Stimulated activated CD4-positive, alpha-beta T cell treated with anti-CD3 and anti-CD28 coated beads, Interleukin-15, amount 100 ng/mL, for 1 hour (primary cell): ENCODE measurements at places on chromosomes 2 and 18.

GRCh38 chr2:107242811-107243210 lies 356.8 kb upstream of the ST6GAL2 start:
- no peak for DNase-seq

DNA sequence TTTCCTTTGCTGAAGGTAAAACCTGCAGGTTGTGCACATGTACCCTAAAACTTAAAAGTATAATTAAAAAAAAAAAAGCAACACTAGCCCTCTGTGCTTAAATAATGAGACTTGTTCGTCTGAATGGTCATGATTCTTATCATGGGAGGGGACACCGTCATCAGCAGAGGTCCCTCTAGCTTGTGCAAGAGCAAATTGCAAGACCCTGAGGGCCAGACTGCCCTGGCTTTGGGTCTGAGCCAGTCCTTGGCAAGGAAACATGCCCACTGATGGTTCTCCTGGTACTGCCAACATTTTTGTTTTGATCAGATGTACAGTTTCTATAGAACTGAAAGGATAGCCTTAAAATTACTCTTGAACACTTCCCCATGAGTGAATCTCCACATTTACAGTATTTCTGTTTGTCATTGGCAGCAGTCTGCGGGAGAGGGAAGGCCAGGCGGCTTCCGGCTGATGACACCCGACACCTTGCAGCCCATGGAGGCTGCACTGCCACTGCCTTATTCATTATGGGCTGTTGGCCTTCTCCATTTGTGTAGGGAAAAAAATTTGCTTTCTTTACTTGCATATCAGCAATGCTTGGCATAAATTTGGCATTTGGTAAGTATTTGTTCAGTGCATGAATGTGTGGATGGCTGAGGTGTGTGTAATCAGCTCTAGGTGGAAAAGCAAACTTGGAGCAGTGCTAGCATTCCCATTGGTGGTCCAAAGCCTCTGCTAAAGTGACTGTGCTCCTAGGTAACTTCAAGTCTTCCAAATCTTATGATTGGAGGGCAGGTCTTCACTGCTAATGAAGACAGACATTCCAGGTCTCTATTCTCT lies 161.6 kb upstream of the ALKAL2 start:
- no peak for DNase-seq

GRCh38 chr2:167733747-167734146 lies 513.6 kb downstream of the STK39 start:
- no peak for DNase-seq

- DNase-seq: no peak
These were observed 123.0 kb downstream of the PMAIP1 start for GRCh38 chr18:60022671-60023276.

DNA sequence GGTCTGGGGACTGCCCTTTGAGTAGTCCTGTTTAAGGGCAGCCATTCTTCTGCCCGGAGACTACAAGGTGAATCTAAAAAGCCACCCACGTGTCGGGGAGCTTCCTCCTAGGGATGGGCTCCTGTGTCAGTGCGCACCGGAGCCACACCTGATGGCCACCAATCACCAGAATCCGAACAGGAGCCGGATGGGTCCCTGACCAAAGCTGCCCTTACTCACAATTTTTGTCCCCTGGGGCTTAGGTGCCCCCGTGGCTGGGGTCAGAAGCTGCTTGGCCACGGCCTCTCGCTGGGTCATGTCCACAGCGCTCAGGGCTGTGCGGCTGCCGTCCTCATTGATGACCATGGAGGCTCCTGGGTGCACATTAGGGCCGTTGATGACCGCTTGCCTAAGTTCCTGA lies 30.9 kb downstream of the POLR1A start:
- no peak for DNase-seq

- DNase-seq: no peak
These were observed 319 bp upstream of the EN1 start for GRCh38 chr2:118847762-118848172.

DNA sequence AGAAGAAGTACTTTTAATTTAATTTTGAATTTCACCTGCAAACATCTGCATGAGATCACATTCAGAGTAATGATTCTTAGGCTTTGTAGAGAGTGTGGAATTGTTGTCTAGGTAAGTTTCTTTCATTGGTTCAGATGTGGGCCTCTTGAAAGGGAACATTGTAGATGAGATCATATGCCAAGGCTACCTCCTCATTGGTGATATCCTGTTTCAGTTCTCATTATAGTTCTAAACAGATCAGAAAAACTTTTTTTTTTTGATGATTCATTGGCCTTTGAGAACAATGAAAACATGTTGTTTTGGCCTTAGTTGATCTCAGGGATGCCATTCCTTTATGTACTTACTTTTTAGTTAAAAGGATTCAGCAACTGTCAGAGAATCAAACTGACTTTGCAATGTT lies 44.5 kb downstream of the EML6 start:
- no peak for DNase-seq

- DNase-seq: no peak
These were observed 373.5 kb downstream of the SUCLG1 start for GRCh38 chr2:84085562-84085961.

GRCh38 chr2:9847140-9847539 lies 3.9 kb downstream of the TAF1B start:
- DNase-seq: no peak
